ENCODE measurements at places on chromosomes 16 and 17. TPM values are rescaled to one million over a fixed set of nuclear protein-coding genes. Genes with fewer than 3 reads are reported as not detected.
A peak's percentile ranks its signal among the peaks of the same experiment; 100 is the strongest.

- no peak for DNase-seq
Measured at GRCh38 chr17:83126275-83126811, 46.9 kb downstream of the METRNL start.

Gene RHBDL3
- 0.05 TPM for total RNA-seq

GRCh38 chr17:47957591-47958490 lies at the start of gene PRR15L:
TSS of gene PRR15L (minus strand) at chr17:47957883. CDS start at chr17:47953234, 4,649 bp downstream.
- no peak for DNase-seq

GRCh38 chr16:68636818-68637217 lies 8.3 kb upstream of the CDH3 start:
- DNase-seq = peak; percentile 17

Gene AP1G1
- total RNA-seq = 69.1 TPM

Gene IRF8
- 2.4 TPM for total RNA-seq

DNA sequence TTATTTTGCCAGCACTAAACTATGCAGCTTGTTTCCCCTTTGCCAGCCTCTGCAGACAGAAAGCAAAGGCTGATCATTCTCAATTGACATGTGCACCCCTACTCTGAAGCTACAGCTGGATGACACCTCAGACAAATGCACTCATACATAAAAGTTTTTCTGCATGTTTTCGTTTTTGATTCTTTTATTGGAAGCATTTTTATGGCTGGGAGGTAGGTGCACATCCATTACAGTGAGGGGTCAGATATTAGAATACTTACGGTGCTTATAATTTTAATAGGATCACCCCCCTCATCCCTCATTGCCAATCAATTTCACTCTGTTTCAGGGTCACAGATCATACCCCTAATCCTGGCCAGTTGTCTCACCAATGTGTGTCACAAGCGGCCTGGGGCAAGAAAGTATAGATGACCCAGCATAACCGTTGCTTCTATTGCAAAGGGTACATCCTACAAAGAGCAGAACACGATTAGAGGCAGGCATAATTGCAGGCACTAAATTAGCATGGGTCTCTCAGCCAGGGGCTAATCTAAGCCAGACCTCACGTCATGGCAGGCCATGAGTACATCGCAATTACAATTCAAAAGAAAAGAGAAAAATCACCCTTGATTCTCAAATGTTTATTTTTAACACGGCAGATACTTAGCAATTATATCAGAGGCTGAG lies 89.5 kb upstream of the SOX9 start:
- DNase-seq = no peak

Gene TNFRSF13B
- not detected for total RNA-seq

DNA sequence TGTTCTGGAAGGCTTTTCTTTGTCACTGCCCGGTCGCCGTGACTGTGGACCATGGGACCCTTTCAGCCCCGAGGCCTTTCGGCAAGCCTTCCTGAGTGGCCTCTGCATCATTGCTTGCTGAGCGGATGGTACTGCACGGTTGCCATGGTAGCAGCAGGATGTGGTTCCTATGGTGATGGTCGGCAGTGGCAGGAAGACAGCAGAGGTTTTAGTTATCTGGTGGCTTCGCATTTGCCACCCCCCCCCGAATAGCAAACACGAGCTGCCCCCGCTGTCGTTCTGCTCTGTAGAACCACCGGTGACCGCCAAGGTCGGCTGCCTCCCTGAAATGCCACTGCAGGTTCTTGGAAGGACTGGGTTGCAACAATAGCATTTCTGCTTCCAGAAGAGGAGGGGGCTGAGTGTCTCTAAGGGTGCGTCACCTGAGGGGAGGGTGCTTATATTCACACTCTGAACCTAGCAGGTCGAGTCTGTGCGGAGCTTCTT lies 76.6 kb downstream of the CMIP start:
- no peak for DNase-seq

Gene NDRG4
- 89.0 TPM for total RNA-seq

Gene KCNAB3
- 0.68 TPM for total RNA-seq

DNA sequence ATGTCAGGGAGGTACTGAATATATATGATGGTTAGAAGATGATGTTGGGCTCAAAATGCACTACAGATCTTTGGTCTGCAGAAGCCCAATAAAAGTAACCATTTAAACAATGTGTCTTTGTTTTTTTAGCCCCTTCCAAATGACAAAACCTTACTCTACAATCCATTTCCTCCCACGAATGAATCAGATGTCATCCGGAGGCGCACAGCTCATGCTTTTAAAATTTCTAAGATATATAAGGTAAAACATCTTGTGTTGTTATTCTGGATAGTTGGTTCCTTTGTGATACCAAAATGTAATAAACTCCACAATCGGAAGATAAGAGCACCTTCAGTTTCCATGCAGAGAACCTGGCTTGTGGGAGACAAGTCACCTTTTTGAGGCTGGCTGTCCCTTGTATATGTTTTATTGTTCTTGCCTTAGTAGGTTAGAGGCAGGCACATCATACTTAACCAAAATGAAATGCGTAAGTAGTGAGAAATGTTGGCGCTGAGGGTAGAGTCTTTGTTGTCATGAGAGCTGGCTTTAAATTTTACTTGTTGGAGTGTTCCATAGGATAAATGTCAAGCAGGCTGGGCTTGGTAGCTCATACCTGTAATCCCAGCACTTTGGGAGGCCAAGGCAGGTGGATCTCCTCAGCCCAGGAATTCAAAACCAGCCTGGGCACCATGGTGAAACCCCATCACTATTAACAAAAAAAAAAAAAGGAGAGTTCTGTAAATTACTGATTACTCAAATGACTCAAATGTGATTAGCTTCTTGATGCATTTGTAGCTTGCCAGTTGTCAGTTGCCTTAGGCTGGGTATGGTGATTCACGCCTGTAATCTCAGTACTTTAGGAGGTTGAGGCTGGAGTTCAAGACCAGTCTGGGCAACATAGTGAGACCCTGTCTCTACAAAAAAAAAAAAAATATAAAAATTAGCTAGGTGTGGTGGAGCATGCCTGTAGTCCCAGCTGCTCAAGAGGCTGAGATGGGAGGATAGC lies 19.7 kb upstream of the SNTB2 start:
- DNase-seq = peak; percentile 62

GRCh38 chr16:49644145-49644463 lies 211.8 kb downstream of the ZNF423 start:
- no peak for DNase-seq

GRCh38 chr16:88130681-88131080 lies 179.4 kb downstream of the BANP start:
- DNase-seq = no peak

Gene IL17C
- not detected for total RNA-seq

DNA sequence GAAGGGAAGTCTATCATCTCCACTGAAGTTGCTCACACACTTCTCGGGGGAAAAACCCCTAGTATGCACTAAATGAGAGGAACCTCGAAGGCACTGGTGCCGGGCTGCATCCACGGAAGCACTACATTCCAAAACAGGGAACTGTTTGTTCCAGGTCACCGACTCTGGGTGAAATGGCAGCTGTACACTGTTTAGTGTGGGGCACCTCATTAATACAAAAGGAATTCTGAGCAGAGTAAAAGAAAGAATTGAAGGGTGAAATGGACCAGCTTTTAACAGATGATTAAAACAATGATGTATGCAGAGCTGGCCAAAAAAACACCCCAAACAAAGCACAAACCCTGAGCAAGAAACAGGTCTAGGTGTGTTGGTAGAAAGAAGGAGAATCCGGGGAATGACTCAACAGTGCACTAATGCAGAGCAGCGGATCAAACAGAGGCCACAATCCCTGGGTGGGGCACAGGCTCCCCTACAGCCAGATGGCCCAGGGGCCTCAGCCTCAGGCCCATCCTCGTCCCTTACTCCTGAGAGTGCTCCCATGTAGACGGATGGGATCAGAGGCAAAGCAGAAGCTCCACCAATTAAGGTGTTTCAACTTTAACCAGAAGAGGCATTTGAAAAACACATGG lies 161.5 kb downstream of the ZFHX3 start:
- DNase-seq = no peak

Gene HID1
- total RNA-seq = 65.1 TPM

DNA sequence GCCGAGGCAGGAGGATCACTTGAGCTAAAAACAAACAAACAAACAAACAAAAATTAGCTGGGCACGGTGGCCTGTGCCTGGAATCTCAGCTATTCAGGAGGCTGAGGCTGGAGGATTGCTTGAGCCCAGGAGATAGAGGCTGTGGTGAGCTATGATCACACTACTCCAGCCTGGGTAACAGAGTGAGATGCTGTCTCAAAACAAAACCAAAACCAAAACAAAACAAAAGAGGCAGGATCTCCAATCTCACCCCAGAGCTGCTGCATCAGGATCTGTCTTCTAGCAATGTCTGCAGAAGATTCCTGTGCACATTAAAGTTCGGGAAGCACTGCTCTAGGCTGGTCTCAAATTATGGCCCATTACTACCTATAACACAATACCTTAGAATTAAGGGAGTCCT lies 43.1 kb downstream of the MAP2K6 start:
- DNase-seq = no peak

Gene ZNF785
- total RNA-seq = 8.1 TPM

Gene LRRC75A
- total RNA-seq = 2.6 TPM
